ENCODE measurements at places on chromosomes 2 and 18.

DNA sequence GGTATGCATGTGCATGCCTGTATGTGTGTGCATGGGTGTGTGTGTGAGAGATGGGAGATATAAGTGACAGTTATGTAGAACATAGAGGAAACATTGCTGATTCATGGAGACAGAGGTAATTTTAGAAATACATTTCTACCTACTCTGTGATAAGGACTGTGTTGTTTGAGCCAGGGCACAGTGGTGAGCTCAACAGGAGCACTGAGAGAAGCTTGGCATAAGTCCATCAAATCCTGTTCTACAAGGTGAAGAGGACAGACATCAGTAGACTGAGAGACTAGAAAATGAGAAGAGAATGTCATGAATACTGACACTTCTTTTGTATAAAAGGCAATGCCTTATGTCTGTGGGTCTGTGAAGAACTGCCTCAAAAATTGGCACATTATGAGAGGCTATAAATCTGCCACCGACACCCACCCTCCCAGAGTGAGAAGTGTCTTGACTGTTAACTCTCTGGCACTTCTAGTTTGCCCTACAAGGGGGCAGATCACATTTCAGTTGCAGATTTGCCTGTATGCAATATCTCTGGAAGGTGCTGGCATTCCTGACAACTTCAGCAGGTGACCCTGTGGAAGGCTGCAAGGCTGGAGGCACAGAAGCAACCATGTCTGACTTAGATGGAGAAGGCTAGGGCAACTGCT is 962.3 kb upstream of the NRXN1 start:
- DNase-seq, result no peak

DNA sequence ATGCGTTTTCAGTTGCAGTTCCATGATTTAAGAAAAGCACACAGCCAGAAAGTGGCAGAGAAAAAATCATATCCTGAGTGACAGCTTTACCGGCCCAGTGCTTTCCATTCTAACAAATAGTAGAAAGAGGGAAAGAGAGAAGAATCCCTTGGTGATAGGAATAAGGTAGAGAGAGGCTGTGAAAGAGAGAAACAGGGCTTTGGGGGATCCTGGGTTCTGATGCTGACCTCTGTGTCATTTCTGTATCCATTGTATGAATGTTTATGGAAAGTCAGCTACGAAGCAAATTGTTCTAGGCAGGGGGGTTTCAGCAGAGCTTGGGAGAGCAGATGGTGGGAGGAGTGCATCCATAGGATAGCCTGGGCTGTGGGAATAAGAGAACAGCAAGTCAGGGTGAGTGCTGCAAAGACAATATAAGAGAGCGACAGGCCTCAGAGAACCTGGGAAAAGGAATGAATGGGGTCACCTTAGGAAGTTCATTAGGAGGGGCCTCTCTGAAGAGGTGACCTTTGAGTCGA is 203.4 kb upstream of the TNP1 start:
- DNase-seq, result no peak

DNA sequence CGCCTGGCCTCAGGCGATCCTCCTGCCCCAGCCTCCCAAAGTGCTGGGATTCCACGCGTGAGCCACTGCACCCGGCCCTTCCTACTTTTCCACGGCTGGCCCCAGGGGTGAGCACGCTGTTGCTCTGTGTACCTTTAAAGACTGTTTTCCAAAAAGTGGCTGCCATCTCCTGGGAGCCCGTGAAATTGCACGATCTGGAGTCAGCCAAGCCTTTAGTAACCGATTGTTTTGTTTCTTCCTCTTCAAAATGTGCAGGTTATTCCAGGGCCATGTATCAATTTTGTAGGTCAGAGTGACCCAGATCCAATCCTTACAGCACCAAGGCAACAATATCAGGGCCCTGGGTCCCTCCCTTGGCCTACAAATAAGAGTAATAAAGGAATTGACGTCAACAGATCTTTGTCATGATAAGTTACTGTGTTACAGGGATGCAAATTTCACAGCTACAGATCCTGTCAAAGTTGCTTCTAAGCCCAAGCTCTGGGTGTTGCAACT is 135.6 kb upstream of the ZNF236 start:
- DNase-seq, result peak; percentile 25

GRCh38 chr2:69572641-69573040 is 70.9 kb downstream of the AAK1 start:
- no peak for DNase-seq

DNA sequence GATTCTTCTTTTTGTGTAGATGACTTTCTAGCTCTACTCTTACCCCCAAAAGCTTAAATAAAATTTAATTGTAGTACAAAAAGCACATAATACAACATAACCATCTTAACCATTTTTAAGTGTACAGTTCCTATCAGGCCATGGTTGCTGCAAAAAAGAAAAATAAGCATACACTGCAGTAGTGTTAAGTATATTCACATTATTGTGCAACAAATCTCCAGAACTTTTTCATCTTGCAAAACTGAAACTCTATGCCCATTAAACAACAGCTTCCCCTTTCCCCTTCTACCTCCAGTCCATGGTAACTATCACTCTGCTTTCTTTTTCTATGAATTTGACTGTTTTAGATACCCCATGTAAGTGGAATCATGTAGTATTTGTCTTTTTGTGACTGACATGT is 18.1 kb downstream of the PPM1B start:
- no peak for DNase-seq

GRCh38 chr2:214649440-214650205 is 159.9 kb downstream of the BARD1 start:
- DNase-seq, result no peak

DNA sequence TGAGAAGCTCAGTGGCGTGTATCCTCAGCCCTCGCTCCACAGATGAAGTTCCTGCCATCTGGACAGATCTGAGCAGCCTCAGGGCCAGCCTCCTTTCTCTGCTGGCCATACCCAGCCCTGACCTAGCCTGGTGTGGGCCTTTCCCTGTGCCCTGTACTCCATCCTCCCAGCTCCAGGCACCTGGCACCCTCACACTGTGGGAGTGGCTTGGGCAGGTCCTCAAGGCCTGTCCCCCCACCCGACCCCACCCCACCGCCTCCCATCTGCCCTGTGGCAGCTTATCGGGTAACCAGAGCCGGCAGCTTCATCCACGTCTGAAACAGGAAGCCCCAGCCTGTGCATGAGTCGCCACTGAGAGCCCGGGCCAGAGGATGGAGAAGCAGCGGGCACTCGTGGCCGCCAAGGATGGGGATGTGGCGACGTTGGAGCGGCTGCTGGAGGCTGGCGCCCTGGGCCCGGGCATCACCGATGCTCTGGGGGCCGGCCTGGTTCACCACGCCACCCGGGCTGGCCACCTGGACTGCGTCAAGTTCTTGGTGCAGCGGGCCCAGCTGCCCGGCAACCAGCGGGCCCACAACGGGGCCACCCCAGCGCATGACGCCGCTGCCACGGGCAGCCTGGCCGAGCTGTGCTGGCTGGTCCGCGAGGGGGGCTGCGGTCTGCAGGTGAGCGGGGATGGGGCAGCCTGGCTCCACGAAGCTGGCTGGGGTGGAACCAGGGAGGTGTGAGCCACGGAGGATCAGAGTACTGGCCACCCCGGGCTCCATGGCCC is at the start of gene ESPNL:
Gene ESPNL, plus strand, starts transcription at position 292 of the 772 bp plus-strand sequence. Its CDS starts 80 bp downstream, at position 372.
- no peak for DNase-seq

All from NK-92 treated with Interleukin-12 subunit alpha and Interleukin-12 subunit beta, amount 100 ng/mL, for 24 hours (cell line).